CD8-positive, alpha-beta T cell (primary cell): ENCODE measurements at places on chromosomes 2 and 18. TPM values are rescaled to one million over a fixed set of nuclear protein-coding genes. Genes with fewer than 3 reads are reported as not detected.

Gene CROCC2
- total RNA-seq, result not detected

Gene L3MBTL4
- 0.19 TPM for total RNA-seq

Gene SCYGR1
- total RNA-seq, result not detected

Gene FRZB
- total RNA-seq, result not detected

Gene EPG5
- total RNA-seq, result 35.5 TPM

Gene G6PC2
- not detected for total RNA-seq

Gene FOXD4L1
- total RNA-seq, result not detected
